AG04449 (cell line): ENCODE measurements at places on chromosomes 4 and X.

- no peak for DNase-seq
Observed at GRCh38 chrX:100710816-100711215, 21.1 kb downstream of the SYTL4 start.

DNA sequence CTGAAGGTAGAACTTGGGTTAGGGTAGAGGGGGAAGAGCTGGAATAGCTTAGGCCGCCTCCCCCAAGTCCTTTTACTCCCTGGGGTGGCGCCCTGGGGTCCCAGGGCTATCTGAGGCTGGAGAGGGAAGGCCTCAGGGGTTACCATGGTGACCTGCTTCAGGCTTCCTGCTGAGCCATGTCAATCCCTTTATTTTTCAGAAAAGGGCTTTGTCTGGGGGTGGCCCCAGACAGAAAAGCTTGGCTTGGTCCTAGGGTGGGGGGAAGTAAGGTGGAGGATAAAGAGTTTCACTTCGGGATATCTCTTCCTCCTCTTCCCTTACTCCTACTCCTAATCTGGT, 6.3 kb downstream of the EFNB1 start:
- DNase-seq = no peak

DNA sequence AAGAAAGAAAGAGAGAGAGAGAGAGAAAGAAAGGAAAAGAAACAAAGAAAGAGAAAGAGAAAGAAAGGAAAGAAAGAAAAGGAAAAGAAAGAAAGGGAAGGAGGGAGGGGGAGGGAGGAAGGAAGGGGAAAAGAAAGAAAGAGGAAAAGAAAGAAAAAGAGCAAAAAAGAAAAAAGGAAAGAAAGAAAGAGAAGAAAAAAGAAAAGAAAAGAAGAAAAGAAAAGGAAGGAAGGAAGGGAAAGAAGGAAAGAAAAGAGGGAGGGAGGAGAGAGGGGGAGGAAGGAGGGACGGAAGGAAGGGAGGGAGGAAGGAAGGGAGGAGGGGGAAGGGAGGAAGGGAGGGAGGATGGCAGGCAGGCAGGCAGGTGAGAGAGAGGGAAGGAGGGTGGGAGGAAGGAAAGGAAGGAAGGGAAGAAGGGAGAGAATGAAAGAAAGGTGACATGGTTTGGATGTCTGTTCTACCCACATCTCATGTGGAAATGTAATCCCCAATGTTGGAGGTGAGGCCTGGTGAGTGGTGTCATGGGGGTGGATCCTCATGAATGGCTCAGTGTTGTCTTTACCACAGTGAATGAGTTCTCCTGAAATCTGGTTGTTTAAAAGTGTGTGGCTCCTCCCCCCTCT, 83.0 kb upstream of the DCLK2 start:
- DNase-seq = no peak

GRCh38 chrX:67893931-67894330, 350.1 kb downstream of the AR start:
- no peak for DNase-seq

DNA sequence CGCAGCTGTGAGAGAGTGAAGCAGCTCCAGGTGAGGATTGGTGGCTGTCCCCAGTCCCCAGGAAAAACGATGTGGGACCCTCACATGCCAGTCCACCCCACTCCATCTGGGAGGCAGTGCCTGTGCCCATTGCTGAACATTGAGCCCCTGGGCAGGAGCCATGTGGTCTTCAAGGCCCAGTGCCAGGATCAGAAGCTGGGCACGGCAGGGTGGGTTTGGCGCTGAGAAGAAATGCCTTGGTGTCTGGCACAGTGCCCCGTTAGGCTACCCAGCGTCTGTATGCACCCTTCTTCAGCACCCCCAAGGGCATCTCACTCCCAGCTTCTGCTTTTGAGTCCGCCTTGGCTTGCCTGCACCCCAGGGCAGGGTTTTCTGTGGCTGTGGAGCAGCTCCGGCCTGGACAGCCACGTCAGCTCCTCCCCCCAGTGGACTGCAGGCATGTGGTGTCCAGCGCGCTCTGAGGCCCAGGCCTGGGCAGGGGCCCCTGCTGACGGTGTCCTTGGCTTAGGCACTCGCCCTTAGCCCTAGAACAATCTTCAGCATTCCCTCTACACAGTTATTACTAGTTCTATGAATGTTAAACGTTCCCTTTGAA, 28.6 kb downstream of the RGS12 start:
- DNase-seq = no peak

DNA sequence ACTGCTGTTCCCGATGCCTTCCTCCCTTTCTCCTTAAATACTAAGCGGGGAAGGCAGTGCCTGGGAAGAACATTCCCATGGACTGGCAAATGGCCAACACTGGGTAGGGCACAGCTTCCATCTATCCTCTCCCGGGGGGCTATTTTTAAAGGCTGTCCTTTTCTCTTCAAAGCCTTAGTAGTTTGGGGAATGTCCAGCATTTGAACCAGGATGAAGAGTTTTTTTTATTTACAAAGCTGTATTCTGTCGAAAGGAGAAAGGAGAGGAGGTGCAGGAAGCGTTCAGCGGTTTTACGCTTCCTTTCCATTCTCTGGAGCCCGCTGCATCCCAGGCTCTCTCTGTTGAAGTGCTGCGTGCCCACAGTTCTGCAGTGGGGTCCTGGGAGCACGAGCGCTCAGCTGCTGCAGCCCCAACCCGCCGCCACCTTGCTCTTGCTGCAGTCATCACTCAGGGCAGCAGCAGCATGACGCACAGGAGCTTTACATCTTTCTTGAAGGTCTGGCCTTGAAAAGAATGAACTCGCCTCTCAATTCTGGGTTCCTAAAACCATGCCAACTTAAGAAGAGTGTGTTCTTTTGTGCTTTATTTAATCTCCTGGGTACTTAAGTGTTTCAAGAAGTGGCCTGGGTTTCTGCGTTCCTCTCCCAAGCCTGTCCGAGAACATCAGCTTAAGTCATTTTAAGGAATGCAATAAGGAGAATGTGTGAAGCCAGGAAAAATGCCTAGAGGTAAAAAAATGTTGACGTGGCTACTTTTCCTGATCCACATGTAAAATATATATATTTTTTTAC, 427.2 kb downstream of the MAPK10 start:
- no peak for DNase-seq

DNA sequence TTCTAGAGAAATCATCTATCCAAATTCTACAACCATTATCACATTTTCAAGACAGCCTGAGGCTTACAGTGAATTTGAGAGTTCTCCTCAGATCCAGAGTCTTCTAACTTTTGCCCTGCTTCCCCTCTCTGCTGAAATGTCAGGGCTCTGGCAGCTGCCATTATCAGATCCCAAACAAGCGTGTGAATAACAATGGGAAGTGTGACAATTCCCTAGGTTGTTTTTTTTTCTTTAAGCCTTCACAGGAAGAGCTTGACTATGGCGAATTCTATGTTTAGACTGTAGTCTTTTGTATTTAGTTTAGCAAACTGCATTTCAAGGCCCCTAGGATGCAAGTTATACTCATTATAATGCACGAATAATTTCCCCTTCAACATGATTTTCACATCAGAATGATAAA, 61.3 kb upstream of the KDR start:
- no peak for DNase-seq

DNA sequence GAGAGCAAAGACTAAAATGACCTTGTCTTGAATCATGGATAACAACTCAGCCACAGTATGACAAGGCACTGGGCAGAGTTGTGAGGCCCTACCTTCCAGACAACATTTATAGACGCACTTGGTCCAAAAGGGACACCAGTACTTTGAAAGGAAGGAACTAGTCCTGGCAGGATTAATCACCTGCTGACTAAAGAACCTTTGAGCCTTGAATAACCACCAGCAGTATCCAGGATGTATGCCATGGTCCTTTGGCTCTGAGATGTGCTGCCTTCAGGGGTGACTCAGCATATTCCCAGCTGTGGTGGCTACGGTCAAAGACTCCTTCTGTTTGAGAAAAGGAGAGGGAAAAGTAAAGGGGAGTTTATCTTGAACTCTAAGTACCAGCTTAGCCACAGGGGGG, 118.1 kb upstream of the PRR32 start:
- DNase-seq = no peak

GRCh38 chr4:3114377-3114776, 39.9 kb downstream of the HTT start:
- no peak for DNase-seq

DNA sequence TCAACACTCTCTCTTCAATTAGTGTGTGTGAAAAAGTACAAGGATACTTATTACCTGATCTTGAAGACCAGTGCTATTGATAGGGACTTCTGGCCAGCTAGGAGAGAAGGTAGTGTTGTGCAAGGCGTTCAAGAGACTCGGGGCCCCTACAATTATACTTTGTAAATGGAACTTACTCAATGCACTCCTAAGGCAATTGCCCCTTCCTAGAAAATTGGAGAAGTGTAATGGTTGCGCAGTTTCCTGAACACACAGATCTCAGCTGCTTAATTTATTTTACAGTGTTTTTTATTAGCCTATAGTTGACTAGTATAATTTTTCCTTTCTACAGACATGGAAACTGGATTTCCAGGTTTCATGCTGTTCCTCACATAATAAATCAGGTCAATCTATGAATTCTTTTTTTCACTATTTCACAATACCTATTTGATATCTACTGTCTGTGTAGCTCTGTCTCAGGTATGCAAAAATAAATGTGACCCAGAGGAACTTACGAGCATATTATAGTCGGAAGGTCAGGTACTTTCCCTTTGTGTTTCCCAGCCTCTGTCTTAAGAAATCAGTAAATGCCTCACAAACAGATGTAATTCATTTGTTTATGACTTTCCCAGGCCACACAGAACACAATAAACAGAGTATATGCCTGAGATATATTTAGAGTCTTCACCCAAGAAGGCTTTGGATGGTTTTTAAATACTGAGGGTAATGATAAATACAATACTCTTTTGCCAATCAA, 89.1 kb upstream of the TET2 start:
- DNase-seq = no peak

GRCh38 chrX:3493605-3494004, 147.2 kb upstream of the MXRA5 start:
- no peak for DNase-seq

DNA sequence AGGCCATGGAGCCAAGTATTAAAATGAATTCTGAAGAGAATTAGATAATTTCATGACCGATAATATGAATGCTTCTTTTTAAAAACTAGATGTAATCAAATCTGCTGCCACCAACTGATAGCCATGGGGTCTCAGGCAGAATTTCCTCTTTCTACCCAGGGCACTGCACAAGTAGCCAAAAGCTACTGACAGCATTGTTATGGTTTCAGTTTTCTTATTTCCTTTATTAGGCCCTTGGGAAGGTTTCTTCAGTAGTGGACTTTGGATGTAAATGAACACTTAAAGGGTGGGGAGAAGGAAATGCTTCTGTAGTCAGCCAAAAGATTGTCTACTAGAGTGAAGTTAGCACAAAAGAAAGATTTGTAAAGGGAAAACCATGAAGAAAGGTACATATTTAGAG, 686.0 kb downstream of the ADGRL3 start:
- no peak for DNase-seq

- peak; percentile 4 for DNase-seq
Observed at GRCh38 chrX:49106930-49107329, 16.6 kb downstream of the GPKOW start.

DNA sequence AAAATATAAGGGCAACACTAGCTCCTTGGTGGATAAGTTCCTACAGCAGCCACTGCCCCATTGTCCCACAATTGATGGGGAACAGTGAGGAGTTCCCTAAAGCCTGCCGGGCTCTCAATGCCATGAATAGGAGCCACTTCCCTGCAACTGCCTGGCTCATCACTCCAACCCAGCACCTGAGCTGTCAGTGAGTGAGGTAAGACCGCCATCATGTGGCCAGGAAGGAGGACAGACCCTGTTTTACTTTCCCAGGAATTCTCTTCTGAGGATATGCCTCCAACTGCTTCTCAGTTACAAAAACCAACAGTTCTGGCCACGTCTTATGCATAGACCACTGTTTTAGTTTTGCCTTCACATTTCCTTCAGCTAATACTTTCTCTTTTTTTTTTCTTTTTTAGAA, 45.5 kb downstream of the SRPX start:
- DNase-seq = no peak

GRCh38 chr4:88911246-88912212, 145.5 kb downstream of the FAM13A start:
- no peak for DNase-seq

DNA sequence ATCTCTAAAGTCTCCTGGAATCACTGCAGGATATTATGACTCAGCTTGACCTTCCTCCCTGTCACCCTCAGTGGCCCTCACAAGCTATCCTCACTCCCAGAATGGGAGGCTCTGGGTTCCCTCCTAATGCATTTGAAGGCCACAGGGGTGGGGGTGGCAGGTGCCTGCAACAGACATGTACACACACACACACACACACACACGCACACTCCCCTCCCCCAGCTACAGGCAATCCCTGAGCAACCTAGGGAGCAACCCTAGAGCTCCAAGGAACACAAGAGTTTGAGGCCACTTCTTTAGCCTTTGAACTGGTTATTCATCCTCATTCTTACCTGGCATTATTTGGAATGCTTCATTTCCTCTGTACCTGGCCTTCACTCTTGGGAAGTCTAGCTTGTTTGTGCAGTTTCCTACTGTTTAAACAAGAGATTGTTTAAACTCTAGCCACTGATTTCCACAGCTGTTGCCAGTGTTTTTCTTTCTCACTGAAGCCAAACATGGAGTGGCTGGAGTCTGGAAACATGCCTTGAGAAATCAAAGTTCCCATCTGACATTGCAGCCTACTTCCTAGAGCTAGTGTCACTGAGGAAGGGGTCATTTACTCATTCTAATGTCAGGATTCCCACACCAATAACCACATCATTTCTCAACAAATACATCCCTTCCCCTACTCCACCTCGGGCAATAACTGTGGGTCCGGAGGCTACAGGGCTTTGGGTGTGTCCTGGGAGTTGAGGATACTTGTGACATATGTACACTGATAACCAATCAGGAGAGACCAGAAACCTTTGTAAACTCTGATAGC, 37.7 kb downstream of the MAOA start:
- no peak for DNase-seq

GRCh38 chr4:165489786-165490185, 111.0 kb downstream of the CPE start:
- DNase-seq = no peak
